Heart left ventricle (tissue), 16 donors: ENCODE measurements at places on chromosomes 7 and 10. TPM values are rescaled to one million over a fixed set of nuclear protein-coding genes. Genes with fewer than 3 reads are reported as not detected.

GRCh38 chr10:7945034-7945433 is 109.5 kb upstream of the GATA3 start:
- H3K36me3 ChIP-seq = no peaks in the 10 kb centered on the region
- H3K27me3 ChIP-seq = no peaks in the 10 kb centered on the region
- no peak overlapping the region for H3K4me3 ChIP-seq
- H3K4me1 ChIP-seq = no peaks in the 10 kb centered on the region

GRCh38 chr7:142835487-142835886 is 19.4 kb upstream of the EPHB6 start:
- no peak overlapping the region for H3K4me3 ChIP-seq
- no peak for DNase-seq
- H3K27me3 ChIP-seq = no peaks in the 10 kb centered on the region
- H3K4me1 ChIP-seq = no peaks in the 10 kb centered on the region
- H3K36me3 ChIP-seq = no peaks in the 10 kb centered on the region

- H3K4me3 ChIP-seq = no peak overlapping the region
- H3K4me1 ChIP-seq = no peaks in the 10 kb centered on the region
- no peaks in the 10 kb centered on the region for H3K36me3 ChIP-seq
- no peak overlapping the region for H3K27ac ChIP-seq
Measured at GRCh38 chr10:82462910-82463551, 588.0 kb downstream of the NRG3 start.

The ASZ1 gene
- total RNA-seq = not detected

DNA sequence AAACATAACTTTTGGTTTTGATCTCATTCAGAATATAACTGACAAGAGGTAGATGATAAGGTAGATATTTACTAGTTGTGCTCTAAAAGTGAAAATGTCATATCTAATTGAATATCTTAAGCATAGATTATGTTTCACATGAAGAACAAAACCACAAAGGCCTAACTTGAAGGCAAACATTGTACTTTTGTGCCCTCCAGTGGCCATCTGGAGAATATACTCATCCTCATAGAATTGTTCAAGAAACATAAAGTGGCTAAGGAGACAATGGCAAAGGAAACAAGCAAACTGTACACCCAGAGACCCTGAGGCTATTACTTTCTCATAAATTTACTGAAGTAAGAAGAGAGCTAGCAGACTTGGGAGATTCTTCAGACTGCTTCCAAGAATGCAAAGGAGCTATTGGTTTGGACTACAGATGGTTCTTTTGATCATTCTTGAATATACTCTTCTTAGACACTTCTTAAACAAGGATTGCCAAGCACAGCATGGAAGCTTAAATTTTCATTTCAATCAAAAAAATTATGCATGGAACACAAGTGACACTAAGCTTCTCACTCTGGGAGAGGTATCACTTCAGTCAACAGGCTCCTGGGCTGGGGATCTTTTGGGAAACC is 98.2 kb upstream of the DKK1 start:
- no peaks in the 10 kb centered on the region for H3K36me3 ChIP-seq
- no peak overlapping the region for H3K4me3 ChIP-seq
- DNase-seq = no peak
- H3K27me3 ChIP-seq = no peaks in the 10 kb centered on the region

DNA sequence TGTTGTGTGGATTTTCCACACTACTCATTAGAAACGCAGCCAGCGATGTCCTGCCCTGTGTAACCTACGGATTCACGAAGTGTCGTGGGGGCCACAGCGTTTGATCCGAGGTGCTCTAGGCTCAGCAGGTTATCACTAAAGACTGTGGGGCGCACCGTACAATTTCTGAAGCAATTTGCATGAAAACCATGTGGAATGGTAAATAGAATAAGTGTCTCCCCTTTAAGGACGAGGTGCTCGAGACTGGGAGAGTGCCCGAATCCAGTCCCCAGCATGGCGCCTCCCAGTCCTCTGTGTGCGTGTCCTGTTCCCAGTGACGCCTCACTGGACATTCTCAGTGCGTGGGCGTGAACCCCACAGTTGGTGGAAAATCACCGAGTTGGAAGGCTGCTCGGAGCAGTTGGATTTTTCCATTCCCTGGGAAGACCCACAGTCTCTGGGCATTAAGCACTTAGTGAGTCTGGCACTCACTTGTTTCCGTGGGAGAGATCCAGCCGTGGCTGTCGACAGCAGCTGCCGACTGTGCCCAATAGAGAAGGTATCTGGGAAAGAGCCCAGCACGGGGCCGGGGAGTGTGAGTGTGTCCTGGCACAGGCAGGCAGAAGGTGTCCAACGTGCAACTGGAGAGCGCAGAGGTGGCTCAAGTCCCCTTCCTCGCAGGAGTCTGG is 37.0 kb downstream of the PFKP start:
- no peaks in the 10 kb centered on the region for H3K27me3 ChIP-seq
- peak; percentile 89 for DNase-seq
- no peaks in the 10 kb centered on the region for H3K36me3 ChIP-seq
- peaks cover 10% of the 10 kb centered on the region for H3K4me1 ChIP-seq
- H3K27ac ChIP-seq = no peak overlapping the region
- H3K4me3 ChIP-seq = no peak overlapping the region

GRCh38 chr7:101754424-101755159 is 62.8 kb upstream of the CUX1 start:
- peaks cover 2% of the 10 kb centered on the region for H3K4me1 ChIP-seq
- H3K36me3 ChIP-seq = no peaks in the 10 kb centered on the region
- H3K27me3 ChIP-seq = no peaks in the 10 kb centered on the region
- no peak overlapping the region for H3K27ac ChIP-seq

DNA sequence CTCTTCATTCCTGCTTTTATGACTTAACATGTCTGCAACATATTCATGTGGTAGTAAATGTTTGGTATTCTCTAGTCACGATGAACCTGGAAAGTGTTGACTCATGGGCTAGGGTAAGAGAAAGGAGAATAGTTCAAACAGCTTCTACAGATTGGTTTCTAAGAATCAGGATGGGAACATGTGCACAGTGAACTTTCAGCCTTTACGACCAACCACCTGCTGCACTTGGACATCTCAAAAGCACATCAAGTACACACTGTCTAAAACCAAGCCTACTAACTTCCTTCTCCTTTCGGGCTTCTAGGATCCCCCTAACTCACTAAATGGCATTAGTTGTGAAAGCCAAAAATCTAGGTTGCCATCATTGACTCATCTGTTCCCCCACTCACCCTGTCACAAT is 85.5 kb downstream of the CUL2 start:
- H3K27ac ChIP-seq = no peak overlapping the region
- H3K36me3 ChIP-seq = peaks cover 20% of the 10 kb centered on the region
- no peak for DNase-seq
- H3K4me3 ChIP-seq = no peak overlapping the region

DNA sequence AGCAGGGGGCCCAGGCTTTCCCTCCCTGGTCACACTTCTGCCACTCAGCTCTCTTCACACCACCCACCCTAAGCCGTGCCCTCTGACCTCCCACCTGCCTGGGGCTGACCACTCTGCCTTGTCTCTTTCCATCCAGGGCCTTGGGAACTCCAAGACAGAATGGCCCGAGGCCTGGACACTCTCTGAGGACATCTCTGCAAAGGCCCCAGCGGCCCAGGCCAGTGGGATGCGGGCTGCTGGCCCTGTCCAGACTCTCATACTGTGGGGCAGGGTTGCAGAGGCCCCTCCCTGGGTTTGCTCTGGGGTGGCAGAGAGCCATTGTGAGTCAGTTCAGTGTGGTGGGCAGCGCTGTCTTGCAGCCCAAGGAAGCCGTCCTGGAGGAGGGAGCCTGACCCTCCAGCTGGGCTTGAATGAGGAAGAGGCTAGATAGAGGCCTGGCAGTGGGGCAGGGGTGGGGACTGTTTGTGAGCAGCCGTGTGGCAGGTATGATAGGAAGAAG is 39.9 kb upstream of the RABGEF1 start:
- no peaks in the 10 kb centered on the region for H3K36me3 ChIP-seq
- H3K27ac ChIP-seq = no peak overlapping the region
- H3K4me1 ChIP-seq = peaks cover 16% of the 10 kb centered on the region
- DNase-seq = no peak
- H3K27me3 ChIP-seq = no peaks in the 10 kb centered on the region

GRCh38 chr10:10364902-10365301 is 652.8 kb upstream of the CELF2 start:
- H3K4me3 ChIP-seq = no peak overlapping the region
- no peaks in the 10 kb centered on the region for H3K4me1 ChIP-seq
- no peak for DNase-seq
- H3K36me3 ChIP-seq = no peaks in the 10 kb centered on the region

The AKR1C1 gene
- total RNA-seq = 22.7 TPM

- no peak overlapping the region for H3K4me3 ChIP-seq
- H3K27me3 ChIP-seq = no peaks in the 10 kb centered on the region
- no peak overlapping the region for H3K27ac ChIP-seq
- H3K4me1 ChIP-seq = no peaks in the 10 kb centered on the region
- no peaks in the 10 kb centered on the region for H3K36me3 ChIP-seq
Measured at GRCh38 chr7:139820089-139820488, 9.0 kb upstream of the TBXAS1 start.

The TRIM74 gene
- not detected for total RNA-seq

DNA sequence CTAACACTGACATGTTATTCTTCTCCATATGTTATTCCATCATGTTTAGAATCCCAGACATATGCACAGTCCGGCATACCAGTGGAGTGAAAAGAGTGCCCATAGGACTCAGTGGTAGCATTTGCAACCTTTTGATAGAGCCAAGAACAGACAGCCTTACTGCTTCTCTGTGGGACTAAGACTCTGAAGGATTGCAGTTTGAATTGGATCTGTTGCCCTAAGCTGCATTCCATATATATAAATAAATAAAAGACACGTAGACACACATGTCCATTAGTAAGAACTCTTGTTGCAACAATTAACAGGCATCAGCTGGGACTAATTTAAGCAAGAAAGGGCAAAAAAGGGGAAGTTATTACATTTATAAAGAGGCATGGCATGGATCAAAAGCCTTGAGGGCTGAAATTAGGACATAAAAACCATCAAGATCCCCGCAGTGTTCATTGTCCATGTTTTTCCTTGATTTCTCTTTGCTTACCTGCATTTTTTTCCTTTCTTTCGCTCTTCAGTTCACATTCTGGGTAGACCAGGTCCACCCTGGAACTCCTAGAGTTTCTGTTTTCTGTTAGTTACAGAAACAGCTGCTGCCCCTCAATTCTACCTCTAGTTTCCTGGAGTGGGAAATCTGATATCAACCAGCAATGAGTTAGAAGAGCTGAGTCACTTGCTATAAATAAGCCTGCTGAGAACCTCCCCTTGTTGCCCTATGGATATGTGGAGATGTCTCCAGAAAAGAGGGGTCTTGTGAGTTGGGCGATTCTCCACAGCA is 132.4 kb downstream of the SORCS1 start:
- no peaks in the 10 kb centered on the region for H3K27me3 ChIP-seq
- no peak for DNase-seq
- no peaks in the 10 kb centered on the region for H3K36me3 ChIP-seq
- no peak overlapping the region for H3K4me3 ChIP-seq

DNA sequence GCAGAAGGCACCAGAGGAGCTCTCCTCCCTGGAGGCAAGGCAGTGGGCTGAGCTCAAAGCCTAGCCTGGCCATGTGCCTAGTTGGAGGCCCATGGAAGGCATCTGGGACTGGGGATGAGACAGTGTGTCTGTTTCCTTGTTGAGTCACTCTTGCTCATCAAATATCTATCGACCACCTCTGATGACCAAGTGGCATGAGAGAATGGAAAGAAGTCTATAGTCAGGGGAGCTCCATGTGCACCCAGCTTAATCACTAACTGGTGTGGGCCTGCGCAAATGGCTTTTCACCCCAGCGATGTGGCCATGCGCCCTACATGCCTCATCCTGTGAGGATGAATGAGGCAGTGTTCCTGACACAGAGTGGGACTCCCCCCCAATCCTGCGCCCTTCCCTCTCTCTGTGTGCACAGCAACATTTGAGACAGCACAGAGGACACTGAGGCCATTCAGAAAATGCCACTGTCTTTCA is 229.9 kb downstream of the RPS24 start:
- DNase-seq = no peak
- no peaks in the 10 kb centered on the region for H3K27me3 ChIP-seq
- no peak overlapping the region for H3K4me3 ChIP-seq
- H3K27ac ChIP-seq = no peak overlapping the region
- no peaks in the 10 kb centered on the region for H3K36me3 ChIP-seq

DNA sequence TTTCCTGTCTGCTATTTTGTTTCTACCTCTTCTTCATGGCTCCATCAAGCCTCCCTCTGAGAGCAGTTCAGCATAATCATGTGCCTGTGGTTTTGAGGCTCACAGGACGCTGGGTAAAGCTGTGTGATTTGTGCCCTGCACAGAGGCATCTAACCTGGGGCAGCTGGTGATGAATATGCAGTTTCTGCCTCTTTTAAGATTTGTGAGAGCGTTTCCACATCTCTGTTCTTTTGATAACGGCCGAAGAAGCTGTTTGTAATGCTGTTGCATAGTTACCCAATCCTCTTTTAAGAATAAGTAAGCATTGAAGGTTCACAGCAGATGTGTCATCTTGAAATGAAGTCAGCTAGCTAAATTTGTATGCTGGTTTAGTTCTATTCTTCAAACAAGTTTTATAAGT is 45.2 kb downstream of the PNLIPRP3 start:
- no peaks in the 10 kb centered on the region for H3K36me3 ChIP-seq
- H3K27me3 ChIP-seq = peaks cover 25% of the 10 kb centered on the region
- H3K4me1 ChIP-seq = no peaks in the 10 kb centered on the region
- no peak overlapping the region for H3K4me3 ChIP-seq
- no peak for DNase-seq

- H3K27ac ChIP-seq = no peak overlapping the region
- no peaks in the 10 kb centered on the region for H3K27me3 ChIP-seq
- no peaks in the 10 kb centered on the region for H3K4me1 ChIP-seq
- DNase-seq = no peak
Measured at GRCh38 chr7:51593628-51594027, 277.0 kb upstream of the COBL start.

The PLAC9 gene
- 23.7 TPM for total RNA-seq

DNA sequence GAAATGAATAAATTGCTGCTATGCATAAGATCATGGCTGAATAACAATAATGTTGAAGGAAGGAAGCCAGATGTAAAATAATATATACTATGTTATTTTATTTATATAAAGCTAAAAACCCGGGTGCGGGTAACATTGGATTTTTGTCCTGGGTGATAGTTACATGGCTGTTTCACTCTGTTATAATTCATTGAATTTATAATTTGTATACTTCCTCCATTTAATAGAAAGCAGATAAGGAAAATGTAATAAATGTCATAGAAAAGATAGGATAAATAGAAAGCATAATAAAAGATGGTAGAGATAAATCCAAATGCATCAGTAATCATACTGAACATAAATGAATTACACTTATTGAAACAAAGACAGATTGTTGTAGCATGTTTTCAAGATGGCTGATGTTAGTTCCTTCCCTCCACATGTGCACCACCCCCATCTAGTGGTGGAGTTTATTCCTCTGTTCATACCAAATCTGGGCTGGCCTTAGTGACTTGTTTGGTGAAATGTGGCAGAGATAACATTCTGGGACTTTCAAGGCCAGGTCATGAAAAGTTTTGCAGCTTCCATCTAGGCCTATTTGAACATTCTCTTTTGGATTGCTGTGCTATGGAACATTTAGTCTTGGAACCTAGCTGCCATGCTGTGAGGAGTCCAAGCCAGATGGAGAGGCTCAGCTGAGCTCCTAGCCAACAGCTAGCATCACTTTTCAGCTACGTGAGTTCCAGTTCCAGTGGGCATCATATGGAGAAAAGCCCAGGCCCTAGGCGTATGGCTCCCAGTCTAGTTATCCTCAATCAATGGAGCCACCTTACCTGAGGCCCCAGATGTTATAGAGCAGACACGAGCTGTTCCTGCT is 46.9 kb downstream of the AHCYL2 start:
- no peak for DNase-seq
- H3K4me1 ChIP-seq = no peaks in the 10 kb centered on the region
- H3K4me3 ChIP-seq = no peak overlapping the region
- H3K27me3 ChIP-seq = no peaks in the 10 kb centered on the region
- H3K27ac ChIP-seq = no peak overlapping the region
